ENCODE measurements at places on chromosomes 12 and 14. TPM values are rescaled to one million over a fixed set of nuclear protein-coding genes. Genes with fewer than 3 reads are reported as not detected.

- H3K4me3 ChIP-seq, result no peak overlapping the region
- no peaks in the 10 kb centered on the region for H3K27me3 ChIP-seq
- no peaks in the 10 kb centered on the region for H3K4me1 ChIP-seq
- no peak overlapping the region for H3K27ac ChIP-seq
- no peak for DNase-seq
These were observed 44.6 kb downstream of the SFSWAP start for GRCh38 chr12:131755305-131756113.

- no peaks in the 10 kb centered on the region for H3K36me3 ChIP-seq
- H3K4me3 ChIP-seq, result no peak overlapping the region
- H3K27me3 ChIP-seq, result no peaks in the 10 kb centered on the region
These were observed 79.5 kb upstream of the MIS18BP1 start for GRCh38 chr14:45332360-45332988.

DNA sequence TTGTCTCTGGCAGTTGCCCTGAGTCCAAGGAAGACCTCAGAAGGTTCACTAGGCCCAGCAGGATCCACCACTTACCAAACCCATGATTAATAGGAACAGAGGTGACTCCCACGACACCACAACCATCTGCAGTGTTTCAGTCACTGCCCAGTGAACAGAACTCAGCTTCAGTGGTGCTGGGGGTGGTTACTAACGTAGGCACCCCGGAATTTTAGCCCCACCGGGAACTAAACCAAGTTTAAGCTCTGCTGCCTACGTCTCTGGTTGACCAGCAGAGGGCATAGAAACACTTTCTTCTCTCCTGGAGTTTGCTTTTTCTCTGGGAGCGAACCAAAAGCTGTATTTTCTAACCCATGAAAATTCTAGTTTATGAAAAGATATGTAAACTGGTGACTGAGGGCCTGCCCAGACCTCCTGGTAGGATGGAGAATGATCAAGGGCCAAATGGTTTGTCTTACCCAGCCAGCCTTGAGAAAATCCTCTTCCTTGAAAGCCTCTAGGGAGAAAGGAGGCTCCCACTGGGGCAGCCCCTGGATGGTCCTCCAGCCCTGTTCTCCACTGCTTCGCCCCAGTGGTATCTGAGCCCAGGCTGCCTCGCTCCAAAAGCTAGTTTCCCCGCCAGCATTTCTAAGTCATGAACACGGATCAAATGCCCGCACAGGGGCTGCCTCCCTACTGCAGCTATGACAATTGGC, 379.8 kb downstream of the DPF3 start:
- H3K27me3 ChIP-seq, result peaks cover 7% of the 10 kb centered on the region
- H3K27ac ChIP-seq, result no peak overlapping the region
- H3K36me3 ChIP-seq, result no peaks in the 10 kb centered on the region
- no peak overlapping the region for H3K4me3 ChIP-seq
- 0 out of 2 replicates have a peak, but pooled peaks cover 2% of the 10 kb centered on the region for H3K4me1 ChIP-seq

GRCh38 chr12:55720071-55720564, at the start of gene RDH5:
RDH5 (plus strand) TSS chr12:55720393; CDS start chr12:55721185, 792 bp downstream.
- H3K36me3 ChIP-seq, result peaks cover 34% of the 10 kb centered on the region
- H3K27me3 ChIP-seq, result no peaks in the 10 kb centered on the region
- no peak for DNase-seq
- H3K27ac ChIP-seq, result no peak within 1 kb of the TSS
- H3K4me3 ChIP-seq, result no peak within 1 kb of the TSS

- H3K4me1 ChIP-seq, result peaks cover 16% of the 10 kb centered on the region
- no peaks in the 10 kb centered on the region for H3K27me3 ChIP-seq
- peak within 1 kb of the TSS; percentile 88 for H3K4me3 ChIP-seq
- peak within 1 kb of the TSS; percentile 96 for H3K27ac ChIP-seq
- peaks cover 54% of the 10 kb centered on the region for H3K36me3 ChIP-seq
These were observed at the start of gene PABPN1 for GRCh38 chr14:23320584-23321571. PABPN1 (plus strand) TSS chr14:23321457; CDS start chr14:23321470, 13 bp downstream.

The RASAL1 gene
- total RNA-seq, result not detected

- no peaks in the 10 kb centered on the region for H3K36me3 ChIP-seq
- DNase-seq, result no peak
- no peak overlapping the region for H3K4me3 ChIP-seq
- no peak overlapping the region for H3K27ac ChIP-seq
- H3K4me1 ChIP-seq, result 0 out of 2 replicates have a peak, but pooled peaks cover 3% of the 10 kb centered on the region
- no peaks in the 10 kb centered on the region for H3K27me3 ChIP-seq
These were observed 11.0 kb upstream of the CREBL2 start for GRCh38 chr12:12600659-12601058.

DNA sequence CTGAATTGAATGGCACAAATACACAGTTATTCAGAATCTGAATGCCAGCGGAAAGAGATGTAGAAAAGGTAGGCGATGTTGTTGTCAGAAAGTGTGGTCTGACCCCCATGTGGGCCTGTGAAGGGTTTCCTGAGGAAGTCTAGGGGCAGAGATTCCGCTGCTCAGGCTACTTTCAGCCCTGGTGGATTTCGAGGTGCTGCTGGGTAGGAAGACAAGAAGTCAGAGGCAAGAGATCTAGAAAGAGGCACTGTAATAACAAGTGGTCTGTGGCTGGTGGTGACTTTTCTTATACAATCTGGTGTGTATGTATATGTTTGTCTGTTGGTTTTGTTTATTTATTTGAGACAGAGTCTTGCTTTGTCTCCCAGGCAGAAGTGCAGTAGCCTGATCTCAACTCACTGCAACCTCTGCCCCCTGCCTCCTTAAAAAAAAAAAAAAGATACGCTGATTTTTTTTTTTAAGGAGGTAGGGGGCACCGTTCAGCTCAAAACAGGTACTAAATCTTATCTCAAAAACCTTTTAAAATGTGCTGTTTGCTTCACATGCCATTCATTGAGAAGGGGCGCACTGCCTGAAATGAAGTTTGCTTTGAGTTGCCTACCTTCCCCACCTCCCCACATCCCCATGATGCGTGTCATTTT, 27.1 kb upstream of the MANSC4 start:
- H3K27me3 ChIP-seq, result no peaks in the 10 kb centered on the region
- no peaks in the 10 kb centered on the region for H3K36me3 ChIP-seq
- no peak overlapping the region for H3K4me3 ChIP-seq
- no peak for DNase-seq
- no peak overlapping the region for H3K27ac ChIP-seq

DNA sequence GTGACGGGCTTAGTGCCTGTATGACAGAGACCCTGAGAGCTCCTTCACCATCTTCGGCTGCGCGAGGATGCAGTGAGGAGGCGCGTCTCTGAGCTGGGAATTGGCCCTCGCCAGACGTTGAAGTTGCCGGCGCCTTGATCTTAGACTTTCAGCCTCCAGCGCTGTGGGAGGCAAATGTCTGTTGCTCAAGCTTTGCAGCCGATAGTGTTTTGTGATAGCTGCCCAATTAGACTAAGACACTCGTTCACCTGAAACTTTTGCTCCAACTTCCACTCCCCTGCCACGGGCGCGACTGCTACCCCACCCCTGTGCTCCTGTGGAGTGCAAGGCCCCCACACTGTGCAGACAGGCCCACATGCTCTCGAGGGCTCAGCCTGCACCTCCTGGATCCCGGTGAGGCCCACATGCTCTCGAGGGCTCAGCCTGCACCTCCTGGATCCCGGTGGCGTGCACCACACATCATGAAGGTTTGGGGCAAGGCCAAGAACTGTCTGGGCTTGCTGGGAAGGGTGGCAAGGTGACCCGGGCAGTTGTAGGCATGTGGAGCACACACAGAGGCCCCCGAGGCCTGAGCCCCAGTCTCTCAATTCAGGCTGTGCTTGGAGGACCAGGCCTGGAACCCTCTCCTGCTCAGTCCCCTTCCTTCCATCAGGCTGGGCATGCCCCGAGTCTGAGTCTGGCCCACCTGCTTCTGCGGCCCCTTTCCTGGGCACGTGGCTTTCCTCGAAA, 324.6 kb downstream of the TMEM121 start:
- H3K4me1 ChIP-seq, result no peaks in the 10 kb centered on the region
- H3K36me3 ChIP-seq, result no peaks in the 10 kb centered on the region
- H3K27ac ChIP-seq, result no peak overlapping the region
- DNase-seq, result peak; percentile 33

- no peaks in the 10 kb centered on the region for H3K27me3 ChIP-seq
- no peak overlapping the region for H3K27ac ChIP-seq
- H3K4me3 ChIP-seq, result no peak overlapping the region
- DNase-seq, result no peak
- no peaks in the 10 kb centered on the region for H3K36me3 ChIP-seq
- H3K4me1 ChIP-seq, result no peaks in the 10 kb centered on the region
These were observed 464.5 kb downstream of the EGLN3 start for GRCh38 chr14:33486332-33486890.

- no peak overlapping the region for H3K27ac ChIP-seq
- H3K36me3 ChIP-seq, result no peaks in the 10 kb centered on the region
- DNase-seq, result no peak
- no peaks in the 10 kb centered on the region for H3K27me3 ChIP-seq
These were observed 337.2 kb upstream of the NAV3 start for GRCh38 chr12:77493302-77494168.

GRCh38 chr12:124390442-124391097, 95.7 kb downstream of the RFLNA start:
- no peaks in the 10 kb centered on the region for H3K27me3 ChIP-seq
- no peak overlapping the region for H3K4me3 ChIP-seq
- DNase-seq, result peak; percentile 81
- H3K4me1 ChIP-seq, result peaks cover 94% of the 10 kb centered on the region
- peak overlapping the region; percentile 71 for H3K27ac ChIP-seq

DNA sequence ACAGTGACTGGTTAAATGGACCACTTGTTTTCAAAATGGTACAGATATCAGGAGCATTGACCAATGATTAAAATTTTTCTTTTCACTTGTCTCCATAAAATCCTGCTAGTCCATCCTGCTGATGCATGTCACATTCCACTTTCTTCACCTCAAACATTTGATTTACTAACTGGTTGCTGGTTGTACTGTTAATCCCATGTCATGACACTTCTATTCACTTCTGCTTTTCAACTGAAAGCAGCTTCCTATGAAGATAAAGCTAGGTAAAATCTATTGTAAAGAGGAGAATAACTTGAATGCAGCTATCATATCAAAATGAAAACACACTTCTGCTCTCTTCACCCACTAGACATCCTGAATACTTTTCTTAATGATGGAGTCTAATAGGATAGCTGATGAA, 149.6 kb upstream of the OTX2 start:
- no peaks in the 10 kb centered on the region for H3K4me1 ChIP-seq
- H3K27me3 ChIP-seq, result no peaks in the 10 kb centered on the region
- no peak for DNase-seq
- H3K4me3 ChIP-seq, result no peak overlapping the region

GRCh38 chr14:60893911-60894310, 87.0 kb downstream of the TRMT5 start:
- H3K4me3 ChIP-seq, result no peak overlapping the region
- H3K27ac ChIP-seq, result no peak overlapping the region
- H3K27me3 ChIP-seq, result no peaks in the 10 kb centered on the region
- no peak for DNase-seq

DNA sequence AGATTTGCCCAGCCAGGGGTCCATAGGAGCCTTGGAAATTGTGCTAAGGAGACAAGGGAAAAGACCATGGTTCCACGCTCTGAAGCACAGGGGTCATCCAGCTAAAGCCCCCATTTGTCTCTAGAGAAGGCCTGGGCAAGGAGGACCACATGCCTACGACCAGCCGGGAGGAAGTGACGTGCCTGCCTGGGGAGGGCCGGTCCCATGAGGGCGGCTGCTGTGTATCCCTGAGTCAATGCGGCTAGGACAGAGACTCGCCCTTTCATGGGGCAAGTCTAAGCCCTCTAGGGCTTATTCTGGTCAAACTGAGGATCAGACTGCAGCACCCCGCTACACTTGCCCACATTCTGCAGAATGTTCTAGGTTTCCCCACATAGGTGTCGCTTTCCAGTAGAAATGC, 20.6 kb upstream of the RIN3 start:
- H3K4me3 ChIP-seq, result no peak overlapping the region
- DNase-seq, result peak; percentile 19
- H3K4me1 ChIP-seq, result no peaks in the 10 kb centered on the region
- H3K27ac ChIP-seq, result no peak overlapping the region
- no peaks in the 10 kb centered on the region for H3K36me3 ChIP-seq

DNA sequence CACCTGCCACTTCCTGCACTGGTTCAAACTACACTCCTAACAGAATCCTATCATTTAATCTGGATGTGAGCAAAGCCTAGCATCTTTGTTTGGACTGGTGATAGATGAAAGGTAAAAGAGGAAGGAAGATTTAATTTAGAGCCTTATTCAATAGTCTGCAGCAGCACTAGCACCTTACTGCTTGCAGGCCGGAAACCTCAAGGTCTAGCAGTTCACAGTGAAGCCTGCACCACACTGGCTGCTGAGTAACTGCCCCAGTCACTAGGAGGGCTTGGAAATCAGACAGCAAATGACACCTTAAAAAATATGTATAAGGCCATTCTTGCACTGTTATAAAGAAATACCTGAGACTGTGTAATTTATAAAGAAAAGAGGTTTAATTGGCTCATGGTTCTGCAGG, 358.0 kb downstream of the DAD1 start:
- H3K4me1 ChIP-seq, result peaks cover 3% of the 10 kb centered on the region
- no peaks in the 10 kb centered on the region for H3K36me3 ChIP-seq
- no peaks in the 10 kb centered on the region for H3K27me3 ChIP-seq
- H3K4me3 ChIP-seq, result no peak overlapping the region
- no peak overlapping the region for H3K27ac ChIP-seq
